ENCODE measurements at places on chromosomes 1 and 21.

DNA sequence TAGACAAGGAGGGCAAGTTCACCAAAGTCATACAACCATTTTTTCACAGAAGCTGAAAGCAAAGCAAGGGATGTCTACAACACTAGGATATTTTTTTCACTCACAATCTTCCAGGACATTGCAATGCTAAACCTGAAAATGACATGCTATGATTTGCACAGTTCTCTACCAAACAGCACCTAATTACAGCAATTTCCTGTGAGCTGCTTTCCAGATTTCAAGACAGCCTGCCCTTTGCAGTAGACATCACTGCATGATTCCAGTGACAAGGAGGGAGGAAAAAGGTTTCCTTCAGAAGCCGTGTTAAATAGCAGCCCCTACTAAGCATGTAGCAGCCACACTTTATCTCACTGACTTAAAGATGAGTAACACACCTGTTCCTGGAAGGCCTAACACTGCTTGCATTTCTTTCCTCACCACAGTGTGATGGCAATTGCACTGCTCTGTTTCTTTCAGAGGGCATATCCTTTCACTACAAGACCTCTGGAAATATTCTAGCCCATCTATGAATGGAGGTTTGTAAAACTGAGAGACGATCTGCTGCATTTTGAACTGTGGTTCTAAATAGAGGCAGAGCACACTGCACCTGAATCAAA is 97.1 kb downstream of the DUSP10 start:
- DNase-seq: no peak

DNA sequence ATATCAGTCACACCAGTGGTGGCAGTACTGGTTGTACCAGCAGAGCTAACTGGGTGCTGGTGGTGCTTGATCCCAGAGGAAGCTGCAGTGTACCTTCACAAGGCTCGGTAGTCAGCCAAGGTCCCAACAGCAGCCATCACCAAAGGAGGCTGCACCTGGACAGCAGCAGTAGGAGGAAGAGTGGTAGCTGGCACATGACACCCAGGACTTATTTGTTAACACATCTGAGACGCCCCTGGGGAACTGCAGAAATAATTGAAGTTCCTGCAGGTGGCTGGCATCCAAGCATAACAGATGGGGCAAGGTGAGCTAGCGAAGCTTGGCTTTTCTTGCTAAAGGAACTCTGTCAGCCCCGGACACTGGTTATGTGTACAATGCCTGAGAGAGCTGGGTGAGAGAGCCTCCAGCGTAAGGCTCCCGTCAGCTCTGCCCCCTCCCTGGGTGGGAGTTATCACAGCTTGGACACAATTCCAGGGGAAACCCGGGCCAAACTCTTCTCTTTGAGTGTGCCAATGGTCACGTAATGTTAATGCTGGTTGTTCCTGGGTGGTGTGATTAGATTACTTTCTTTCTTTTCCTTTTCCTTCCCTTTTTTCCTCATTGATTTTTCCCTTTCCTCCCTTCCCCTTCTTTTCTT is 29.1 kb upstream of the PARP1 start:
- no peak for DNase-seq

GRCh38 chr1:107228704-107229371 is 88.0 kb downstream of the NTNG1 start:
- peak; percentile 11 for DNase-seq

DNA sequence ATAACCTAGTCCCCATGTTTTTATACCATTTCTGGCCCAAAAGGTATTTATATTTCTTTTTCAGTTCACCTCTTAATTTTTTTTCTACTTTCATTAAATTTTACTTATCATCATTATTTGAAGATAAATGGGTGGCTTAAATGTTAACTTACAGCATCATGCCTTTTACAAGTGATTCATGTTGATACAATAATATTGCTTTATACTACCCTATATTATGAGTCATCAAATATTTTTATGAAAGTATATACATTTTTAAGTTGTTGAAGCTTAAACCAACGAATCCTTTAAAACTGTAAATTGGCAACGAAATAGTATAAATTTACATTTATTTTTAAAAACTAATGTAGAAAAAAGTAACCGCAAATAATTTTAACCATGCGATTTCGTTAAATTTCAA is 207.9 kb downstream of the DPYD start:
- no peak for DNase-seq

DNA sequence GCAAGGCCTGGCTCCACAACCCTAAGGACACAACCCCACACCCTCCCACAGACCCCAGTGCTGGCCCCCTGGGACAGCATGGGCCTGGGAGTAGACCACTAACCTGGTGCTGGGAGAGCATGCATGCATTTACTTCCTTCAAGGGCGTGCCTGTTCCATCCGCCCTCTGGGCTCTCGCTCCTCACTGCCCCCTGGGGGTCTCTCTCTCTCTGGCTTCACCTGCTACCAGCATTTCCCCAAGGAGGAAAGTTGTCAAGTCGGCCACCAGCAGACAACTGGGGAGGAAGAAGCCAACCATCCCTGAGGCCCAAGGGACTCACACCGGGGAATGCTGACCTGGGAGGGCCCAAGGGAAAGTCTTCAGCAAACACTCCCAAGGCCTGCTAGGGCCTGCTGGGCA is 6.5 kb downstream of the LRP8 start:
- no peak for DNase-seq

DNA sequence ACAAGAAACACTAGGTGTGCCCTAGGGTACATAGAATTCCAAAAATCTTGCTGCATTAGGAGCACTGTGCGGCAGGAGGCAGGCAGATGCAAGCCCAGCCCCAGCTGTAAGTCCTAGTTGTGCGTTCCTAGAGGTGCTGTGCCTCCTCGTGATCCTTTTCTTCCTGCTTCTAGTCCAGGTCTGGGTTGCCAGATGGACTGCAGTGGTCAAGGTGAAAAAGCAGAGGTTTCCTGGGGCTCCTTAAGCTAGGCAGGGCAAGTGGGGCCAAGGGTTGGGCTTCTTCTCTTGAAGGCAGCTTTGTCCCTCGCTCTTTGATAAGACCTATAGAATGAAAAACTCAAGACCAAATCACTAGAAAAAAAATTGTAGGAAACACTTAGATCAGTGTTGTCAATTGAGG is 21.6 kb upstream of the SLC45A3 start:
- DNase-seq: no peak

GRCh38 chr21:45407629-45408247 is 2.8 kb downstream of the COL18A1 start:
- DNase-seq: no peak

- no peak for DNase-seq
Observed at GRCh38 chr1:242871471-242872030, 347.1 kb upstream of the PLD5 start.

GRCh38 chr1:74652711-74653139 is 20.9 kb downstream of the ERICH3 start:
- DNase-seq: peak; percentile 79

DNA sequence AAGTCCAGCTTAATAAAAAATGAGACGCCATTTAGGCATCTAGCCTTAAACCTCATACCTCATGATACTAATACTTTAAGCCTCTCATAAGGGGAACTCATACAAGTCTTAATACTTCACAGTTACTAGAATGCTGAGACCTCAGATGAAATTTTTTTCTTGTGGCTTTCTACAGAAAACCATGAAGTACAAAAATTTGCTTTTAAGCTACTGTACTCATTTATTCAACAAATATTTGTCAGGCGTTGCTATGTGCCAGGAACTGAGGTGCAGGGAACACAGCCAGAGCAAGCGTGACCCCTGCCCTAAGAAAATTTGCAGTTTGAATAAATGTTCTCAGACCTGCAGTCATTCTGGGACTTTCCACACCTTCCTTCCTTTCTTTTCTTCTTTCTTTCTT is 150.6 kb downstream of the MRPL39 start:
- DNase-seq: peak; percentile 7

DNA sequence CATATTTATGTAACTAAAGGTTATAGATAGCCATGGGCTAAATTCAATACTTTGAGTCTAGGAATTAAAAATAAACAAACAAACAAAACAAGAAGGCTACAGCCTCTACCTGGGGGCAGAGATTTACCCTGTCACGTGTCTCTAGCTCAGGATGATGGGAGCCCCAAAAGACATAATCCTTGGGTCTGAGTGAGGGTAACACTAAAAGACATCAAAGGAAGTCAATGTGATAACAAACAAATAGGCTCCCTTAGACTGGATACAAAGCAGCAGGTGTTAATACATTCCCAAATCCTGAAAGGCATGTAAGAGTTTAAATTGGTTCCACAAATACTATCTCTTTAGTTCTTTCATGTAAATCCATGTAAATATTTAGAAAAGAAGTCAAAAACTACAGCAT is 10.7 kb downstream of the MYSM1 start:
- no peak for DNase-seq

DNA sequence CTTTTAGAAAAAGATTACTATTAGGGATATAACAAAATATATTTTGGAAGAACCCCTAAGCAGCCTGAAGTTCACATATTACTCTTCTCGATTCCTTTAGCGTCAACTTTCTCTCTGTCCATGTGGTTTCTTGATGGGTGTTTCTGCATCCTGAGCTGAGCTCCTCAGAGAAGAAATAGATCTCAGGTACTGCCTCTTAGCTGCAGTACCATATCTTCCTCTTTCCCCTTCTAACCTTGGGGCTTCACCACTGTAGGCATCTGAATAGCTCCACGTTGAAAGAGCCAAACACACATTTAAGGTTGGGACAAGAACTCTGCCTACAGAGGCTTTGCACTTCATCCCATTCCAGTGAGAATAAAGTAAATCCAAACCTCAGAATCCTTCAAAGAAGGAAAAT is 59.2 kb downstream of the SAMSN1 start:
- DNase-seq: no peak

DNA sequence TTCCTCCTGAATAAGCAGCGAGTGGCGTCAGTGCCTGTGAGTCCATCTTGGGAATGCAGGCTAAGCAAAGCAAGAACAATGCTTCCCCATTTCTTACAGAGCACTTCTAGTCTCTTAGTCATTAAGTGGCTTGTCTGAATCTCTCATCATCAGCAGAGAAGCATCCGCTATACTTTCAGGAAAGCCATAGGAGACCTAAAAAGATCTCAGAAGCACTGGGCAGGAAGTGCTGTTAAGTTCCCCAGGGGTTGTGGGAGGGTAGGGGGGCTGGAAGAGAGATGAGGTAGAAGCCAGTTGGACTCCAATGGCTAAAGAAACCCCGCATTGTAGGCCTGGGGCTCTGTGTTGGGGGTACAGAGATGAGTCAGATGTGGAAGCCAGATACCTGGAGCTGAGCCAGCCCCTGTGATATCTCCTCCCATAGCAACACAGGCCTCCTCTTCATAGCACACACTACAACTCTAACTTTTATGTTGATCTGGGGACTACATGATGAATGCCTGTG is 44.9 kb downstream of the SYT6 start:
- DNase-seq: no peak

DNA sequence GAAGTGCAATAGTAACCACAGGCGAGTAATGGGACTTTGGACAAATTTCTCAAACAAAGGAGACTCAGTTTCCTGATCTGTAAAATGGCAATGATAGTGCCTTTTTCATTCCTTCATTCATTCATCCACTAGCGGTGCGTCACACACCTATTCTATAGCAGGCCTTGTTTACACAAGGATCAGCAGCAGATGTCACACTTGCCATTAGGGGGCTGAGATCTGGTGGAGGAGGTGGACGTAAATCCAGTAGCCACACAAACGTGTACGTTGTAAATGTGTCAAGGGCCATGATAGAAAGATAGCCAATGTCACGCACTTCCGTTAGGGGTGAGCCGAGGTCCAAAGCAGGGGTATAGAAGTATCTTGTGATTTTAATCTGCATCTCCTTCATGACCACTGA is 34.2 kb downstream of the SERINC2 start:
- DNase-seq: no peak

GRCh38 chr21:17050156-17050555 is 462.7 kb upstream of the CXADR start:
- DNase-seq: peak; percentile 1

DNA sequence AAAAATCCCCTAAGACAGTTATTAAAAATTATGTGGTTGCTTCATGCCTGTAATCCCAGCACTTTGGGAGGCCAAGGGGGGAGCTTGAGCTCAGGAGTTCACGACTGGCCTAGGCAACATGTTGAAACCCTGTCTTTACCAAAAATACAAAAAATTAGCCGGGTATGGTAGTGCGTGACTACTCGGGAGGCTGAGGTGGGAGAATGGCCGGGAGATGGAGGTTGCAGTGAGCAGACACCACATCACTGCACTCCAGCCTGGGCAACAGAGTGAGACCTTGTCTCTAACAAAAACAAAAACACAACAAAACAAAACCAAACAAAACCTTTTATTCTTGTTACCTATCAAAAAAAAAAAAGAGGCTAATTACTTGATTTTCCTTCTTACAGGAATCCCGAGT is 2.1 kb downstream of the ELK4 start:
- no peak for DNase-seq

DNA sequence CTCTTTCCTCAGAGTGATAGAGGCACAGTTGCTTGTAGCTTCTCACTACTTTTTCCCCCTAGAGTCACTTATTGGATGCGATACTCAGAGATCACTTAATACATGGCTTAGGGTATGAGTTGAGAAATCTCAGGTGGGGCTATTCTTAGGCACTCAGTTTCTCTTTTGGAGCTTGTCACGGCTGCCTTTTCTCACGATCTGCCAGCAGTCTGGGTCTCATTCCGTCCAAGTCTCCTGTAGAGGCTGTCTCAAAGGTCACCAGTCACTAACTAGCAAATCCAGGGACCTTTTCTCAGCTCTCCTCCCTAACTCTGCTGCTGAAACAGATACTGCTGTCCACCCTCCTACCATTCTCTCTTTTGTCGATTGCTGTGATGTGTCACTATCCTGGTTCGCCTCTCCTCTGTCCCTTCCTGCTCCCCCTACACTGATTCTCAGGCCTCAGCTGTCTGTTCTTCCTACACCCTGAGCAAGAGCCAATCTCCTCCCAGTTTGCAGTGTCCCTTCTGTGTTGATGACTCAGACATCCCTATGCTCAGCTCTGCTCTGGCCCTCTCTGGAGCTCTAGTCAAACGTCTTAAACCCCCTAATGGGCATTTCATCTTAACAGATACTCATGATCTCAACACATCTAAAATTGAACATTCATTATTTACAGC is 12.4 kb downstream of the ATP1A2 start:
- DNase-seq: peak; percentile 60

GRCh38 chr21:14074177-14074576 is 136.6 kb downstream of the LIPI start:
- no peak for DNase-seq

DNA sequence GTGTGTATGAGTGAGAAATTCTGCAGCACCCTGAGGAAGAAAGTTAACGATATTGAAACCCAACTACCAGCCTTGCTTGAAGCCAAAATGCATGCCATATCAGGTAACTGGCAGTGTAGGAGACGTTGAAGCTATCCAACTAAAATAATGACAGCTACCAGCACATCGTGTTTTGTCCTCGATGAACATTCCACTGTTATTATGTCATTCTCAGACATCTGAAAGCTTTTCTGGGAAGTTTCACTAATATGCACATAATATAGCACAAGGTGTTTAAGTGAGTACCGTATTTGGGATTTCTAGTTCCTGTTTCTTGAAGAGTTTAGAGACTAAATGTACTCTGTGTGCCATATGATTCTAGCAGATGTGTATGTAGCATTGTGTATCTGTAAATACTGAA is 173.5 kb downstream of the DISC1 start:
- no peak for DNase-seq

GRCh38 chr21:34181431-34182039 is 108.2 kb downstream of the MRPS6 start:
- no peak for DNase-seq
